ENCODE measurements at places on chromosomes 2 and 18.

GRCh38 chr2:64470766-64471295 lies 16.9 kb downstream of the LGALSL start:
- no peak for DNase-seq

GRCh38 chr2:44965684-44966083 lies 24.2 kb downstream of the SIX3 start:
- no peak for DNase-seq

DNA sequence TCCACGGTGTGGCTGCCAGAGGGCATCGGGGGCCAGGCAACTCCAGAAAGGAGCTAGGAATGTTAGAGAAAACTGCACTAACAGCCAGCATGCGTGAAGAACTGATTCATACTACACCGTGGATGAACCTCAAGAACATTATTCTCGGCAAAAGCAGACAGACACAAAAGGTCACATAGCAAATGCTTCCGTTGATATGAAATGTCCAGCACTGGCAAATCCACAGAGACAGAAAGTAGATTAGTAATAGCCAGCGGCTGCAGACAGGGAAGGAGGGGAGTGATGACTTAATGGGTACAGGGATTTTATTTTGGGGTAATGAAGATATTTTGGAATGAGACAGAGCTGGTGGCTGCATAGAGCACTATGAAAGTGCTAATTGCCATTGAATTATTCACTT lies 37.4 kb downstream of the SCTR start:
- no peak for DNase-seq

DNA sequence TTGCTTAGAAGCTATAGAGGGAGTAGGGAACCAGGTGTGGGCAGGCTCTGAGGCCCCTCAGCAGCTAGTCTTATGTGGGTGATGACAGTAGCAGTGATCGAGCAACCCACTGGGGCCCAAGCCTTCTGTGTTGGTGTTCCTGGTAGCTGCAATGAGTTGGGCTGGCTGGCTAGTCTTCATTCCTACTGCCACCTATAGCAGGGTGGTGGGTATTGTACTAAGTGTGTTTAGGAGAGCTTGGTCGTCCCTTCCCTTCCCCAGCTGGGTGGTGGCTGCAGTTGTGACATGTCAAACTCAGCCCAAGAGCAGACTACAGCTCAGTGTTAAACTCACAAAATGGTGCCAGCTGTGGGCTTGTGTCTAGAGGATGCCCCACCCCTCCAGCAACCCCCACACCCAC lies 486.1 kb upstream of the UBE2E3 start:
- no peak for DNase-seq

DNA sequence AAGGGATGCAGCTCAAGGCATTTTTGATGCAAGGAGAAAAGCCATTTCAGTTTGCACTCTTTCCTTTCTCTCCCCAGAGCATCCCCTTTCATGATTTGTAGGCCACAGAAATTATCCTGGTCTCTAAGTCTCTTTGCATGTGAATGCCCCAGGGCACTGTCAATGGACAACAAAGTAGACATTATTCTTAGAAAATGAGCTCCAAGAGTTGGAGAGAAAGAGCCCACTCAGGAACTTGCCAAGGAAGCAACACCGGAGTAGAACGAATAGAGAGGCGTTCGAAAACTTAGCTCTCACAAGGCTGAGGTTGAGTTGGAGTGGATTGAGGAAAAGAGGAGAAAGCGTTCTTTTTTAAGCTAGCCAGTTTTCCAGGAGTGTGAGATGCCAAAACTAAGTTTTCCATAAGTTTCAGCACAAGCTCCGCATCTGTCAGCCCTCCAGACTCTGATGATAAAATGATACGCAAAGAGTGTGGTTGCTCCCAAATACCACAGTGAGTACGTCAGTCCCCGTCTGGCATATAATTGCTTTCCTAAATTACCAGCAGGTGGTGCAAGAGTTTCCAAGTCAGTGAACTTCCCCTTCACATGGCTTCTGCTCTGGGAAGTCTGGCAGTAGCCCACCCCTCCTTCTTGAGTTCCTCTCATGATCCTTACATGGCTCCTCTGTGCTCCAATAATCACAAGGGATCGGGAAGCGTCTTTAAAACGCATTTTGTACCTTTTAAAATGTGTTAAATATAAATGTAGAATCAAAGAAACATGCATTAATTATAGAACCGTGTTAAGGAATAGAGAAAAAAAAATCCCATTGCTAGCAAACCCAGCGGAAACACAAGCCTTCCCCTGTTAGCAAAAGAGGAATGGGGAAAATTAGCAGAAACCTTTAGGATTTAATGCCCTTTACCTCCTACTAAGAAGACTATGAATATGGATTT lies 1060.6 kb upstream of the FANCL start:
- DNase-seq, result peak; percentile 62

GRCh38 chr2:218229851-218230250 lies 12.9 kb downstream of the ARPC2 start:
- DNase-seq, result no peak
